GM12891 (cell line): ENCODE measurements at places on chromosomes 12 and 14.

DNA sequence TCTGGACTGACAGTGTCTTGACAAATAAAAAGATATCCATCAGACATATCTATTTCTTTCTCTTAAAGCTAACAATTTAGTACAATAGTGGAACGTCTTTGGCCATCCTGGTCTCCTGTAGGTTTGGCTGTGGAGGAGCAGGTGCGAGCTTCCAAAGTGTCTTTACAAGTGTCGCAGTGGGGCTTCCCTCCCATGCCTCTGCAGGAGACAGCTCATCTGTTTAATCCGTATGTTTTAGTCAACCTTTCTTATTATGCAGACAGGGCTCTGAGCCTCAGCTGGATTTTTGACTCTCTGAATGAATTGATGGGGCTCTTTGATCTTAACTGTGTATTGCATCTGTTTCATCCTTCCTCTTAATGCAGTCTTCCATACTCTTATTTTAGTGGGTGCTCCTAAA is 57.5 kb downstream of the RMST start:
- DNase-seq: no peak

DNA sequence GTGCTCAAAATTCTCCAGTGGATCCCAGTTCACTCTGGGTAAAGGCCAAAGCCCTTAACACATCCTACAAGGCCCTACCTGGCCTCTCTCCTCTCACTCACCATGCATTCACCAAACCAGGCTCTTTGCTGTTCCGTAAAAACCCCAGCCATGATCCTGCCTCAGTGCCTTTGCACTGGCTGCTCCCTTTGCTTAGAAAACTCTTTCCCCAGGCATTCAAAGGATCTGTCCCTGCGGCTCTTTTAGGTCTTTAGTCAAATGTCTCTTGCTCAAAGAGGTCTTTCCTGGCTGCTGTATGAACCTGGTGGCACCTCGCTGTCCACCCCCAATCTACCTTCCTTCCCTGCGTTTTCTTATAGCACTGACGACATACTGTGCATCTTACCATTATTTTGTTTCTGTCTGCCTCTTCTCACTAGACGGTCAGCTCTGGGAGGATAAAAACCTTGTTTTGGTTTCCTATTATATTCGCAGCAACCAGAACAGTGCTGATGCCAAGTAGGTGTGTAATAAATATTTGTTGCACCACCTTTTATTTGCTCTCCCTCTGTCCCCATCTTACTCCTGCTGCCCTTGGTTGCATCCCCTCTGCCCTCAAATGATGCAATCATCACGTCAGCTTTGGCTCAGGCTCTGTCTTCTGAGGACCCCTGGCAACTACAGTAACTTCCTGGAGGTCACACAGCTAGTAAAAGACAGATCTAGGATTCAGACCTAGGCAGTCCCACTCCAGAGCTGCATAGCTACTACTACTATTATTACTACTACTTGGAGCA is 23.8 kb upstream of the DICER1 start:
- no peak for DNase-seq

DNA sequence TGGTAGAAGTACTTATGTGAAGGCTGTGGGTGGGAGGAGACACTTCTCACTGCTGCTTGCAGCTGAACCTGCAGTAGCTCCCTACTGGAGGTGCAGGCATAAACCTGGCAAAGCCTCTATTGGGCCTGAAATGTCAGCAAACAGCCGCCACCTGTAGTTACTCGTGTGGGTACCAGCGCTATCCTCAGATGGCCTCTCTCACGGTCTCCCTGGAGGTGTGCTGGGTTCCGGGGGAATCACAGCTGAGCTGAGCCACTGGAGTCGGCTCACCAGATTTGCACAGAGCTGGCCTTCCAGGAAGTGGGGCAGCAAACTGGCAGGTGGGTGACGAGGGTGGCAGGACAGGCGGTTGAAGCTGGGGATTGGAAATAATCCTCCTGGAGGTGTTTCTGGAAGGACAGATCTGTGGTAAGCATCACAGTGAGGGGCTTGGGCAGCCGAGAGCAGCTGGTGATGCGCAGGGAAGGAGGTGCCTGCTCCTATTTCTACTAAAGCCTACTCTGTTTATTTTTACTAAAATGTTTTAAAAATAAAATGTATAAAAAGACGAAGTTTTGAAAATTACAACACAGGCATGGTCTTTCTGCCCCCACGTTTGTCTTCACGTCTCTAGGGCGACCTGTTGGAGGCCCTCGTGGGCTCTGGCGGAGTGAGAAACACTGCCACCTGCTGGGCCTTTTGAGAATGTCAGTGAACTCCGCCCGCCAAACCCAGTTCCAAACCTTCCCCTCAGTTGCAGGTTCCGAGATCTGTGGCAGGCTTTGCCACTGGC is 67.8 kb upstream of the PLEKHG3 start:
- DNase-seq: peak; percentile 69

- DNase-seq: no peak
Observed at GRCh38 chr12:18428416-18428815, 167.1 kb downstream of the PIK3C2G start.

- no peak for DNase-seq
Observed at GRCh38 chr12:26406813-26407212, 211.4 kb downstream of the SSPN start.

GRCh38 chr12:125340791-125341190 is 275.6 kb downstream of the AACS start:
- DNase-seq: no peak

GRCh38 chr14:60356906-60357550 is 108.0 kb downstream of the PPM1A start:
- no peak for DNase-seq

- DNase-seq: no peak
Observed at GRCh38 chr14:65500075-65500474, 87.5 kb downstream of the FUT8 start.

DNA sequence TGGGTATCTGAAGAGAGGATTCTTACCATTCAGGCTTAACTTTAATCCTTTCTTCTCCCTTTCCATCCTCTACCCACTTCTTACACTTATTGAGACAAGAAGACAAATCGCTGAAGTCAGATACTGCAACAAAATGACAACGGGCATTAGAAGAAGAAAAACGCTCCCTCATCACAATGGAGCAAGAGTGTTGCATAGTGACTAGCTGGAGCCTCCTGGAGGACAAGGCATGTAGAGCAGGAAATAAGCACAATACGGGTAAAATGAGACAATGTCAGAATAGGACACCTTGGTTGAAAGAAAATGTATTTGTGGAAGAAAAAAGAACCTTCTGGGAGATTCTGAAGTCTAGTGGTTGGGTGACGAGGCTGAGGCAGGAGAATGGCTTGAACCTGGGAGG is 501.0 kb downstream of the RERGL start:
- no peak for DNase-seq

DNA sequence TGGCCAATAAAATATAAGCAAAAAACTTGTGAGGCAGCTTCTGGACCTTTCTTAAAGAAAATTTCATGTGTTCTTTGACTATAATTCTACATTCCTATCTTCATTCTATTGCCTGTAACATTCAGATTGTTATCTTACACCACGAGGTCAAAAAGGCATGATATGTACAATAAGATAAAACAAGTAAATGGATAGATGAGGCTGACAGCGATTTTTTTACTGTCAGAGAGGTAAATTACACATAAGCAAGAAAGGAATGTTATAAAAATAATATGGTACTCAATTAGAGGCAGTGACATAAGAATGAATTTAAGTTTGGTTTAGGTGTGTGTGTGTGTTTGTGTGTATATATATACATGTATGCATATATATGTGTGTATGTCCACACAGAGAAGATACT is 660.0 kb downstream of the C12orf50 start:
- DNase-seq: no peak

DNA sequence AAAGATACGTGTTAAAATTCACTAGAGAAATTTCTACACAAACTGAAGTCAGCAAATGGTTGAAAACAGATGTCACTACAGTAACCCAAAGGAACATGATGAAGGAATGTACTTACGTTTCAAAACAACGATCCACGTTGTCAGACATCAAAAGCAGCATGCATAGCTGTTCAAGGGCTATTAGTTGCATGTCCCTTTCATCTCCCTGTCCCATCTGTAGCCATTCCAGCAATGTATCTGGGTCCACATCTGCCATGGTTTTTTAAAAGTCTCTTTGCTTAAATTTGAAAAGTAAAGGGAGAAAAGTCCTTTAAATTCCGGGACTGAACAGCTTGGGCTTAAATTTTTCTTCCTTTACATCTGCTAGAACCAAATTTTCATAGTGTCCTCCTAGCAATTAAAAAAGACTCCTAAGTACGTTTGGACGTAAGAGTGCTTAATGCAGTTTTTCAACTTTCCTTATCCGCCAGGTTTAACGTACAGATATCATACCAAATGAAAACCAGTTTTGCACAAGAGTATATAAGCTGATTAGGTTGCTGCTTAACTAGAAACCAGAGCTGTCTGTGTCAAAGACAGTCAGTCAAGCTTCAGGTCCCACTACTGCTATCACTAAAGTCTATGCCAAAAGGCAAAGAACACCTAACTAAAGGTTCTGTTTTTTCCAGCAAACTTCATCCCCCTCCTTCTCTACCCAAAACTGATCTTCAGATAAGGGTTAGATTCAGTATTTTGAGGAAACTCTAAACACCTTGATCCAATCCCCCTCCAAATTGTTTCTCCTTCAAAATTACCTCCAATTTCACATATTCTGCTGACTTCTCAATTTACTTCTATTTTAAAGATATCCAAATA is 1.7 kb downstream of the HECTD1 start:
- DNase-seq: no peak

DNA sequence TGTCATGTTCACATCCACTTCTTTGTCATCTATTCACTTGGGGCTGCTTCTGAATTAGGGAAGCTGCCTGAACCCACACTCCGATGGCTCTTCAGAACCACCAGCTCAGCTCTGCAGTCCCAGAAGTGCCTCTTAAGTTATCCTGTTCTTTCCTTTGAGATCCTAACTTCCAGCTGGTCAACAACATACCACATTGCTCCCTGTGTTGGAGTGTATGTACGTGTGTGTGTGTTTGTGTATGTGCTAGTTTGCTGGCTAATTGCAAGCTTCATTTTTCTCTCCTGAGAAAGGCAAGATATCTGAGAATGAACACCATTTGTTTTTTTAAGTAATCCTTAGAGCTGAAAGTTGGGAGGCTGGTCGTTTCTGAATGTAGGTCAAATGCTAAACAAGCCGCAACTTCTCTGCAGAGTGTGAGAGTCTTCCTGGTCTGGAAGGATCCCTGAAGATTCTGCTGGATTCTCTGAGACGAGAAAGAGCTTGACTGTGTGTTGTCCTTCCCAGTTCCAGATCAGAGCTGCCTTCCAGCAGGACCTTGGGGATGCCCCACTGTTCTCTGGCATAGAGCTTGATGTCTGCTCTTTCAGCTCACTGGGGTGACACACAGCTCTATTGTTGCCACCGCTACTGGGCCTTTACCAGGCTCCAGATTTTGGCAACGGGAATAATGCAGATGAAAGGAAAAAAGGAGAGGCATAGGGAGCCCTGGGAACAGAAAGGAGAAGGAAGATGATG is 839 bp downstream of the GSG1 start:
- DNase-seq: no peak

- no peak for DNase-seq
Observed at GRCh38 chr14:60508707-60509437, at the start of gene SIX6. Gene SIX6, plus strand, starts transcription at chr14:60509146. Its CDS starts 253 bp downstream, at chr14:60509399.

- no peak for DNase-seq
Observed at GRCh38 chr12:82108615-82109014, 249.6 kb downstream of the CCDC59 start.

DNA sequence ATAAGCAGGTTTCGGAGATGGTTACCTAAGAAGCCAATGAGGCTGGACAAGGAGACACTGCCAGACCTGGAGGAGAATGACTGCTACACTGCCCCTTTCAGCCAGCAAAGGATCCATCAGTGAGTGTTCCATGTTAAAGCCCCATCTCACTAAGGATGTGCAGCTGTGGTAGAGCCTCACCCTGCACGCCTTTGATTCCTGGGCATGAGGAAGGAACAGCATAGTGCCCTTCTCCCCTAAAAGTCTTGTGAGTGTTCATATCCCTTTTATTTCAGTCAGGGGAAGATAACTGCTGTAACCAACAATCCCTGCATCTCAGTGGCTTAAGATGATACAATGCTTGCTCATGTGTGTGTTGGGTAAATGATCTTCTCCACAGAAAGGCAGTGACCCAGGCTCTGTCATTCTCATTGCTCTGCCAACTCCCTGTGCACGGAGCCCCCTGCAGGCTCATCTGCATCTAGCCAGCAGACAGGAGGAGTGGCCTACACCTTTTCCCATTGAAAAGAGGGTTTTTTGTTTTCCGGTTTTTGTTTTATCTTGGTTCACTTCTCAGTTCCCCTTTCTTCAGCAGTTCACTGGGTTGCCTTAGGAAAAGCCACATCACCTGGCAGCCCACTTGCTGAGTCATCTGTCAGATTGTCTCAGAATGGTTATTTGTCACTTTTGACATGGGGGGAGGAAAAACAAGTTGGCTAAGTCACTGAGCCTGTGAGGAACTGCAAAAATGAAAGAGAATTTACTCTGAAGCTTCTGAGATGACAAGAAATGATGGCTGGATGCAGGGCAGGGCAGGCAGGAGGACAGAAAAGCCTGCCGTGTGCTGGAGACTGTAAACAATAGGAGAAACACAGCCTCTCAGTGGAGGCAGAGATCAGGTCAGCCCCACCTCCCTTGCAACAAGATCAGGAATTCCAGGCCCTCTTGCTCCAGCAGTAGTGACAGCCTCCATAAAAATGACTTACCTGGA is 193.3 kb downstream of the ANO4 start:
- DNase-seq: peak; percentile 42

GRCh38 chr12:49673446-49674317 is 33.5 kb downstream of the FMNL3 start:
- DNase-seq: no peak

GRCh38 chr14:67555518-67556090 is 22.5 kb downstream of the PLEKHH1 start:
- no peak for DNase-seq

GRCh38 chr14:34775922-34776321 is 61.5 kb upstream of the CFL2 start:
- DNase-seq: no peak

- no peak for DNase-seq
Observed at GRCh38 chr12:52052468-52053186, 1.4 kb downstream of the NR4A1 start.

- no peak for DNase-seq
Observed at GRCh38 chr14:61461808-61462275, 140.5 kb downstream of the PRKCH start.

DNA sequence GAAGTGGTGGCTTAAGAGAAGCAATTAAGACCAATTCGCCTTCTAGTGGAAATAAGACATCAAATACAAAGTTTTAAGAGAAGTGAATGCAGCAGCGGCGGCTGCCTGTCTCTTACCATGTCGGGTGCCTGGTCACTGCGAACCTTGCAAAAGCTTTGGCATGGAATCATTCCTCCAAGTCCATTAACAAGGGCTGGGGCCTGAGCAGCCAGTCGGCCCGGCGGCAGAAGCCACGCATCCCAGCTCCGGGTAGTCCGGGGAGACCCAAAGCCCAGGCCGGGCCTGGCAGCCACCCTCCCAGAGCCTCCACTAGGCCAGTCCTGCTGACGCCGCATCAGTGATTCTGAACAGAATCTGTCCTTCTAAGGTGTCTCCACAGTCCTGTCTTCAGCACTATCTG is 321.0 kb downstream of the TMEM121 start:
- DNase-seq: no peak

GRCh38 chr14:22122227-22122818 is 448.7 kb upstream of the OR4E1 start:
- no peak for DNase-seq
